T-helper 1 cell (primary cell): ENCODE measurements at places on chromosomes 4 and X.

DNA sequence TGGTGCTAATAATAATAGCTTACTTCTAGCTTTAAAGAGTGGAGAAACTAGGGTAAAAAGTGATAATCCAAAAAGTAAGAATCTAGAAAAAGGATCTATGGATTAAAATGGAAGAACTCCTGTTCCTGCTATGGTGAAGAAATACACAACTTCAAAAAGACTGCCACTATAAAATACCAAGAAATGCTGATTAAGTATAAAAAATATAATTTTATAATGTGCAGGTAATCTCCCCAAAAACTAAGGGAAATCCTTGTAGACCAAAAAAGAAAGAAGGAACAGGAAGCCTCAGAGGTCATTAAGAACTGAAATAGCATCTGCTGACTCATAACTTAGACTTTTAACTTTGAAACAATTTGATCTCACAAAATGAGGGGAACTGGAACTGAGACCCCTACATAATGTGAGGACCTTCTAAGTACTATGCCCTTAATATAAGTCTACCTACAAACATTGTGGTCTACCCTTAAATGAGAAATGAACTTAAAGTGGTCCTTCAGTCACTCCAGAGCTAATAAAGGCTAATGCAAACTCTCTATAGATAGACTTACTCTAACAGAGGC lies 50.6 kb upstream of the SRPX start:
- no peak for DNase-seq

DNA sequence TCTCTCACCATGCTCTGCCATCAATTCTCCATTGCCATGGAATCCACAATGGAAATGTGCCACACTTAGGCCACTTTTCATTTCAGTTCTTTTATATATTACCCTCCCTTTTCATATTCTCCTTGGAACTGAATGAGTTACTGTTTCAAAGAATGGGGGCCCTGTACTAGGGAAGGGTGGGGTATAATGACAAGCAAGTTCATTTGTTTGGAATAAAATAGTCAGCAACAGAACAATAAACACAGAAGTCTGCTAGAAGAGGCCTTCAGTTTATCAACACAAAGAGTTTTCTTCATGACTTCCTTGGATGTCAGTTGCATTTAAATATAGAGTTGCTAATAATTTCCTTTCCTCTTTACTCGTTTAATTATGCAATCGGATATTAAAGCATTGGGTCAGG lies 478.3 kb upstream of the FTHL17 start:
- no peak for DNase-seq

DNA sequence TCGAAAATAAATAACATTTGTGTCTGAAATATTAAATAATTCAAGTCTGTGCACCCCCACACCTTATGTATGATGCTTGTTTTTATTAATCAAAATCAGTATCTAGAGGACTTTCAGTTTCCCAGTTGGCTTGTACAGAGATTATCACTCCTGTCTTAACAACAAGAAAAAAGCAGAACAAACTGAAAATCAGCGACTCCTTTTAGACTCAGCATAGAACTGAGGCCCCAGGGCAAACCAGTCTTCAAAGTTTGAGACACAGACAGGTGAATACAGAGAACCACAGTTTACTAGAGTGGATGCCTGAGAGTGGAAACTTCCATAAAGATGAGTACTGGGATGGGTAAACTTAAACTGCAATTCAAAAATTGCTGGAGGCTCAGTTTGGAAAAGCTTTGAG lies 142.8 kb upstream of the KLF8 start:
- DNase-seq: no peak

DNA sequence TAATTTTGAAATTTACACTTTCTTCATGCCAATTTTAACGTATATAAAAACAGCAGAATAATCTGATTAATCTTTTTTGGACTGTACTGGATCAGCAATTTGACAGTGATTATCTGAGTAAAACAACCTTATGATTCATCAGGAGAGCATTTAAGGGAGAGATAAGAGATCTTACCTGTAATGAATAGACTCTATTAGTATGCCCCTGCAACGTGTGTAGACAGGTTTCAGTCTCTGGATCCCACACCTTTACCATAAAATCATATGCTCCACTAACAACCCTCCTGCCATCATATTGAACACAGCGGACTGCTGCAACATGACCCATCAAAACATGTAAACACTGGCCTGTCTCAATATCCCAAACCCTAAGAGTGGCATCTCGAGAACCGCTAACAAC lies 210.1 kb downstream of the FBXW7 start:
- no peak for DNase-seq

- no peak for DNase-seq
These were observed 3.1 kb downstream of the TFDP3 start for GRCh38 chrX:133215017-133215416.

DNA sequence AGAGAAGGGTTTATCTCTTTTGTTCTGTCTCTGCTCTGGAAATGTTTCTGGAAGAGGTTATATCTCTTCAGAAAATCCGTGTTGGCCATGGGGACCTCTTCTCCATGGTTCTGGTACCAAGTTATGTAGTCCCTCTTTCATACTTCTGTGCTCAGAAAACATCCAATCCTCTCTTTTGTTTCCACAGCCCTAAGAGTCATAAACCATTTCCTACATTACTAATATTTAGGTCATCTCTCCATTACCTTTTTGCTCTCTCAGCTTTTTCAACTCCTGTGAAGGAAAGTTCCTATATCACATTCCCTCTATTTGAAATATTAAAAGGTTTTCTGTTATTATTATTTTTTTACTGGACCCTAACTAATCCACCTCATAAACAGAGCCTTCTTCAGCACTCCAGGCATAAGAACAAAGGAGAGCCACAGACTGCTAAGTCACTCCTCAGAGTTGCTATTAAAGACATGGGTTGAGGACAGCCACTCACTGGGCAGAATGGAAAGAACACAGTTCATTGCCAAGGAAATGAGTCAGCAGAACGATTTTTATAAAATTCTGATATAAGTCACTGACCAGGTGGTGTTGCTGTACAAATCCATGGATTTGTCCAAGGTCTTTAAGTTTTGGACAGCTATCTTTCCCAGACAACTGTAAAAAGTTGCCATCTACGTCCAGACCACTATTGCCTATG lies 122.4 kb upstream of the NPY2R start:
- DNase-seq: no peak

DNA sequence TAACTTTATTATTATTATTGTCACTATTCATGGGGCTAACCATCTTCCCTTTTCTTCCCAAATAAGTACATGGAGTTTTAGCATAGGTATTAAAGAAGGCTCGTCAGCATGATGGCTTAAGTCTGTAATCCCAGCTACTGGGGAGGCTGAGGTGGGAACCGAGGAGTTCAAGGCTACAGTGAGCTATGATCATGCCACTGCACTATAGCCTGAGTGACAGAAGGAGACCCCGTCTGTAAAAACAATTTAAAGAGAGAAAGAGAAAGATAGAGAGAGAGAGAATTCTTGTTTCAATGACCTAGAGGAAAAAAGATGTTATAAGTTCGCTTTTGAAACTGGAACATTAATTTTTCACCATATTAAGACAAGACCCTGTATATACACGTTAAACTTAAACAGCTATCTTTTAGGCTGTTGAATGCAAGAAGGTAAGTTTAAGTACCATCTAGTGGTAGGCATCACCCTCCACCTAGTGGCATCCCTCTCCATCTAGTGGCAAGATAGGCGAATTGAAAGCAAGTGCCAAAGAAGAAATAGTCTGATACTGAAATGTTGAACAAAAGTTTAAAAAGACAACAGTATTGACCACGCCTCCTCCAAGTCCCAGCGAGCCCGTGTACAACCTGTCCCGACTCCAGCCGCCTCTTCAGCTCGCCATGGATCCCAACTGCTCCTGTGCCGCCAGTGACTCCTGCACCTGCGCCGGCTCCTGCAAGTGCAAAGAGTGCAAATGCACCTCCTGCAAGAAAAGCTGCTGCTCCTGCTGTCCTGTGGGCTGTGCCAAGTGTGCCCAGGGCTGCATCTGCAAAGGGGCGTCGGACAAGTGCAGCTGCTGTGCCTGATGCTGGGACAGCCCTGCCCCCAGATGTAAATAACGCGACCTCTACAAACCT lies 26.0 kb upstream of the YTHDC1 start:
- DNase-seq: no peak

GRCh38 chrX:128781506-128781905 lies 729.3 kb upstream of the ACTRT1 start:
- peak; percentile 15 for DNase-seq

DNA sequence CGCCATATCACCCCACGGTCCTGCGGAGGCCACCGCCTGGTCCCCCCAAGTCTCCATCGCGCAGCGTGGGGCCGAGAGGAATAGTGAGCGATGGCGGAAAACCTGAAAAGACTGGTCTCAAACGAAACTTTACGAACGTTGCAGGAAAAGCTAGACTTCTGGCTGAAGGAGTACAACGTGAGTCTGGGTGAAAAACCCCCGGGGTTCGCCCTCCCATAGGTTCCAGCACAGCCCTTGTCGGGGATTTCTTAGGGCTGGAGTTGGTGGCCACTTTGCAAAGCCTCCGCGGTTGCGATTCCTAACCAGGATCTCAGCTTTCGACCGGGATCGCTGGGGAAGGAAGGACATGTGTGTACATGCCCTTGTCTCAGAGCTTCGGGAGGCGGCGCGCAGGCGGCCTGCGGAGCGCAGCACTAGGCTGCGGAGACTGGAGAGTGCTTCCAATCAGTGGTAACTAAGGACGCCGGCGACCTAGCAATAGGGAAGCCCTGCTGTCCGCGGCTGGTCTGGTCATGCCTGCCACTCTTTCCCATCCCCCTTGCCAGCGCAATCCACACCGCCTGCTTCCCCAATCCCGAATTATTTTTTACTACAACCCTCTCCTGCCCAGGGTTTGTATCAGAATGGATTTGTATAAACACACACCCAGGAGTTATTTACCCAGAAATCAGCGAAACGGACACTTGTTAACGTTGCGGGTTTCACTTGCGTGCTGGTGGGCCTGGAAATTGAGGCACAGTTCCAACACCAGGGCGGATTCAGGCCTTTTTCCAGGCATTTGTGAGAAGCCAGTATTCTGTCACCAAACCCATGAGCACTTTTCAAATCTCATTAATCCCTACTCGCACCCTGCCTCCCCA lies 741 bp downstream of the SPATA18 start:
- no peak for DNase-seq

- DNase-seq: no peak
These were observed 514.2 kb upstream of the DIPK2B start for GRCh38 chrX:45714866-45715265.

DNA sequence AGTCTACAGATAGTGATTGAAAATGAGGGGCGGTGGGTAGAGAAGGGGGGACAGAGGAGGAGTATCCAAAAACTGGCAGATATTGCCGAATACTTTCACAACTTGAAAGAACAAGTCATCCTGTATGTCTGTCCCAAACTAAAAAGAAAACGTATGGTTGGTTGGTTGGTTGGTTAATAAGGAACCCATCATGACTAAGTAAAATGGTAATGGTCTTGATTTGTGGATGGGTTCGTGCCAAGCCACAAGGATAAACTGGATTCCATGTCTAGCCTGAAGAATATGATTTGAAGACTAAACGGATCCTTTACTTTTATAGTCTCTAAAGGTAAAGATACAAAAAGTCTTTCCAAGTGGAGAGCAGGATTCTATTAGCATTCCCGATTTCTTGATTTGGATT lies 208.4 kb downstream of the DCLK2 start:
- DNase-seq: no peak

- no peak for DNase-seq
These were observed 2.6 kb downstream of the LHFPL1 start for GRCh38 chrX:112677167-112677566.

- no peak for DNase-seq
These were observed 69.8 kb downstream of the ZNF827 start for GRCh38 chr4:145868637-145869409.

GRCh38 chr4:185738038-185738552 lies 73.9 kb downstream of the SORBS2 start:
- DNase-seq: no peak

DNA sequence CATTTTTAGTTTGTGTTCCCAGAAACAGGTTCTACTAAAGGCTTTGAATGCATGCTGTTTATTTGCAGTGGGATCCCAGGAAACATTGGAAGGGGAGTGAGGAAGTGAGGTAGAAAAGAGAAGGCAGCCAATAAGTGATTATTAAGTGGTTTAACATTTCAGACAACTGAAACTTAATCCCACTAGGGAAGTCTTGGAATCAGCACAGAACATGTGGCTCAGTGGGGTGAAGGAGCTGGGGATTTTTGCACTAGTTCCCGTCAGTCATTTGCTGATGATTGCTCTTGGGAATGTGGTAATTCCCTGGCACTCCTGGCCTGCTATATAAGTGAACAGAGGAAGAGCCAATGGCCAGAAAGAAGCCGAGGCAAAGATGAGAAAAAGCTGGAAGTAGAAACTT lies 1053.0 kb upstream of the IGFBP7 start:
- DNase-seq: no peak

DNA sequence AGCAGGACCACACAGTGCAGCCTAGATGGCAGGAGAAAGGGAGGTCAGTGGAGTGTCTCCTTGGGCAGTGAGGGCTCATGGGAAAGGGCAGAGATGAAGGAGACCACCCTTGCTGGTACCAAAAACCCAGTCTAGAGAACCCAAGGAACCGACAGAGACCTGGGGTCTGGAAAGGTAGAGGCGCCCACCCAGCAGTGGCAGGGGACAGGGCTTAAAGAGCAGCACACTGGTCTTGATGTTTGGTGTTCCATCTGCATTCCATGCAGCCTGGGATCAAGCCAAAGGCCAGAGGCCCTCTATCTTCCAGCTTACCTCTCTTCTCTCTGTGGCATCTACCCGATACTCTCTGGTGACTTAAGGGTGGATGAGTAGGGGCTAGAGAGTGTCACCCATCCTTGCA lies 127.5 kb downstream of the PJA1 start:
- no peak for DNase-seq

- no peak for DNase-seq
These were observed 179.3 kb upstream of the MBNL3 start for GRCh38 chrX:132668178-132668577.

DNA sequence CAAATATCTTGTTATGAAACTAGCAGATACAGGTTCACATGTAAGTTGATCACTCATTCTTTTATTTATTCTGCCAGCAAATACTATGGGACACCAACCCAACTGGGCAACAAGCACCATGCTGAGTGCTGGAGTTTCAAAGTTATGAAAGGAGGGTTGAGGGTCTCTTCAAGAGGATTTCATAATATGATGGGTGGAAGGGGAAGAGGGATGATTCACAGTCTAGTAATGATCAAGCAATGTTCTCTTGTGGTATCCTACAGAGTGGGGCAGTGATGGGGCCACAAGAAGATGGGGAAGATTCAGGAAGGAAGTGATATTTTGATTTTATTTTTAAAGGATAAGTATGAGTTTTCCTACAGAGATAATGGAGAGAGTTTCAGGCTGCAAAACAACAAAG lies 46.2 kb upstream of the TXK start:
- DNase-seq: no peak

GRCh38 chr4:24328711-24329110 lies 255.6 kb downstream of the DHX15 start:
- DNase-seq: no peak

DNA sequence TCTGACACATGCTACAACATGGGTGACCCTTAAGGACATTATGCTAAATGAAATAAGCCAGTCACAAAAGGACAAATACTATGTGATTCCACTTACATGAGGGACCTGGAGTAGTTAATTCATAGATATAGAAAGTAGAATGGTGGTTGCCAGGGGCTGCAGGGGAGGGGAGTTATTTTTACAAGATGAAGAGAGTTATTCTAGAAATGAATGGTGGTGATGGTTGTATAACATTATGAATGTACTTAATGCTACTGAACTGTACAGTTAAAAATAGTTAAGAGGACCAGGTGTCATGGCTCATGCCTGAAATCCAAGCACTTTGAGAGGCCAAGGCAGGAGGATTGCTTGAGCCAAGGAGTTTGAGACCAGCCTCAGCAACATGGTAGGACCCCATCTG lies 59.5 kb upstream of the MSANTD1 start:
- DNase-seq: no peak

GRCh38 chr4:5980436-5981155 lies 37.6 kb downstream of the C4orf50 start:
- no peak for DNase-seq
